ENCODE measurements at places on chromosomes 5 and 9.

- DNase-seq = no peak
Observed at GRCh38 chr5:135310328-135310989, 88.6 kb downstream of the MACROH2A1 start.

GRCh38 chr5:52997424-52997823 is 8.3 kb downstream of the ITGA2 start:
- DNase-seq = no peak

- no peak for DNase-seq
Observed at GRCh38 chr9:108191065-108191464, 664.7 kb downstream of the ACTL7B start.

- no peak for DNase-seq
Observed at GRCh38 chr9:89722712-89723111, 117.9 kb downstream of the GADD45G start.

DNA sequence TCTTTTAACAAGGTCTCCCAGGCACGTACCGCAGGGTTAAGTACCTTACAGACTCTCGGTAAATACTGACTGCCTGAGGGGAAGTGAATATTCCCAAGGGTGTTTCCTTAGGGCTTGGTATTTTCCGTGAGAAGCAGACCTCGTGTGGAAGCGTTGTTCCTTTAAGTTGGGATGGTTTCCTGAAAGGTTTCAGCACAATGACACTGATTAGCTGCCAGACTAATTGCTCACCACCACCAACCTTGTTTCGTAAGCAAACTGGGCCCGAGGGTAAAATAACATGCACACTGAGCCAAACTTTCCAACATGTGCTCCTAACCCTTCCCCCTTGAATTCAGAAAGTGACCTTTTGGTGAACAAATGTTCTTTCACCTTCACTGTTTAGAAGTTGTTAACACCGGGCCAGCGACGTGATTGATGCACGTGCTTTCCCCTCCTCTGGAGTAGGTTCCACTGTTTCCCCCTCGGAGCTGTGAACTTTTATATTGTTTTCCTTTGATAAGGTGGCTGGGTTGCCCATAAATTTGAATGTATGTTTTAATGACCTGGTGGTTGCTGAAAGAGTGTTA is 128.1 kb upstream of the RPS23 start:
- DNase-seq = no peak

GRCh38 chr9:107118863-107119624 is 164.0 kb upstream of the RAD23B start:
- no peak for DNase-seq

All from stimulated activated CD8-positive, alpha-beta memory T cell treated with anti-CD3 and anti-CD28 coated beads, Interleukin-4, amount 100 ng/mL, for 1 hour (primary cell).